Germinal center (tissue), 1 donor: ENCODE measurements at places on chromosomes 4 and X.

DNA sequence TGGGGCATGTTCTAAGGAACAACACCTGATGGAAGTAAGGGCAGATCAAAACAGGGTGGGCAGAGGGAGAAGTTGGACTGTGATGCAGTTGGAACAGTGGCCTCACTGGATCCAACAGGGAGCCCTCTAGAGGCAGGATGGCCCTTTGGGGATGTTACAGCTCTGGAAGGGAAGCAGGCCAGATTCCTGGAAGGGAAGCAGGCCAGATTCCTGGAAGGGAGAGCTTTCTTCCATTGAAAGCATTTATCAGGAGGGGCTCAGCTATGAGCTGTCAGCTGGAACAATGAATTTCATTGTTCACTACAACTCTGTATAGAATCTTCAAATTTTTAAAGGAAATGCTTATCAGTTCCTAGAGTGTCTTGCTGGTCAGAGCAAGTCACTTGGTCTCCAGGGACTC lies 17.7 kb downstream of the IL15 start:
- no peak for DNase-seq

- no peak for DNase-seq
Observed at GRCh38 chrX:23509256-23509655, 158.0 kb upstream of the PRDX4 start.

GRCh38 chr4:56146956-56147355 lies 198.2 kb downstream of the CEP135 start:
- DNase-seq = no peak

DNA sequence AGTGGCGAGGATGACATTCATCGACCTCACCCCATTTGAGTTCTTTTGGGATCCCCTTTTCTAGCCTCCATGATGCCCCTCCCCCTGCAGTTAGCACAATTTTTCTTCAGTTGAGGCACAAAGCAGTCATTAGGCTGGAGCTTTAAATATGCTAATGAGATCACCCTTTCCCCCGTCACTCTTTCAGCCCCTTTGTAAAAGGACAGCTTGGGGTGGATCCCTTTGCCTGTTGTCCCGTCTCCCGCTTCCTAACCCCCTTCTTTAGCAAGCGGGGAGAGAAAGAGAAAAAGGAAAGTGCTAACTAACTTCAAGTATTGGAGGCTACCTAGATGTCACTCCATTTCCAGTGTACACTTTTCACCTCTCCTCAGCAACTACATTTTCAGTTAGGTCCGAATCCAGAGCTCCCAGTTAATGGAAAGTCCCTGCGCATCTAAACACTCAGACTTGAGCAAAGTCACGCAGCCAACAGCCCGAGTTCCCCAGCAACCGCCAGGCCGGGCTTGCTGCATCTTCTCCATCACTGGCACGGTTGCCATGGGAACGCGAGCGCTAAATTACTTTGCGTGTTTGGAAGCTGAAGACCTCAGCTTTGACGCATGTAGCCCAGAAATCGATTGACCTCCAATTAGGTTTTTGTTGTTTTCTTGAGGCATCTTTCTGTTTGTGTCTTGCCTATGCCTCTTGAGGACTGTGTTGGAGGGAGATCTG lies 76.8 kb downstream of the RTL5 start:
- DNase-seq = no peak

DNA sequence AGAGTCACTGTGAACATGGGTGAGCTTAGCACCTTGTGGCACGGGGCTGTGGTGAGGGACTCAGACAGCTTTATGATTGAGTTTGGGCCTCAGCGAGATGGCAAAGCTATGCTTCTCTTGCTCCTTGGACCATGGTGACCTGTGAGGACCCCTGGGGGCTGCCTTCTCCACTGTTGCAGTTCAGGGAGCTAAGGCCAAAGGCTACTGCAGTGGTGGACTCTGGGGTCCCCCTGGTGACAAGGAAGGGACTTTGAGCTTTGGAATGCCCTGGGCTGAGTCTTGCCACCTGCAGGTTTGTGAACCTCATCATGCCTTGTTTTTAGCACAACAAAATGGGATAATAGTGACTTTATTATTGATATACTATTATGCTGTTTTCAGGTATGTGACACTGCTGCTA lies 36.5 kb downstream of the TBL1X start:
- no peak for DNase-seq

GRCh38 chr4:8341691-8342090 lies 72.1 kb downstream of the HTRA3 start:
- DNase-seq = no peak

DNA sequence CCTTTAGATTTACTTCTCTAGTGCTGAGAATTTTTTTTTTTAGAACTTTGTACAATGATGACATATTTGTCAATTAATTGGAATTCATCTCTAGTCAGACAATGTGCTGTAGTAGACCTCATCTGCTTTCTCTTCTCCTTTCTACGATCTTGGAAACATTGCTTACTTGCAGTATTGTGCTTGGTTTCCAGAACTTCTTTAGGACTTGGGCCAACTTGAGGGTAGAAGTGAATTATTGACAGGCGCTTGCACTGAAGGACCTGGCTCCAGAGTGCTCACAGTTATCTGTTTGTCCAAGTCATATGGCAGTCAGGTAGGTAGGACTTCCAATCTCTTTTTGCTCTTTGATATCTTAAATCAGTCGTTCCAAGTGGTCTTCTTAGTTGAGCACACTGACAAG lies 39.6 kb downstream of the FNIP2 start:
- no peak for DNase-seq

GRCh38 chrX:131068945-131069719 lies 11.0 kb downstream of the ARHGAP36 start:
- DNase-seq = peak; percentile 14

GRCh38 chrX:6959006-6959405 lies 188.5 kb upstream of the STS start:
- no peak for DNase-seq
